ENCODE measurements at places on chromosomes 12 and 14. TPM values are rescaled to one million over a fixed set of nuclear protein-coding genes. Genes with fewer than 3 reads are reported as not detected.
A peak's percentile ranks its signal among the peaks of the same experiment; 100 is the strongest.

The KLRC2 gene
- total RNA-seq: 4.4 TPM

The IAPP gene
- not detected for total RNA-seq

GRCh38 chr14:80215081-80215480, 3.8 kb upstream of the DIO2 start:
- peaks cover 4% of the 10 kb centered on the region for H3K4me1 ChIP-seq
- H3K36me3 ChIP-seq: no peaks in the 10 kb centered on the region
- no peak overlapping the region for H3K4me3 ChIP-seq
- no peak overlapping the region for H3K27ac ChIP-seq
- DNase-seq: no peak

The SIRT4 gene
- total RNA-seq: 1.7 TPM

- H3K4me3 ChIP-seq: no peak overlapping the region
- H3K36me3 ChIP-seq: no peaks in the 10 kb centered on the region
- H3K27me3 ChIP-seq: no peaks in the 10 kb centered on the region
- no peak for DNase-seq
Observed at GRCh38 chr12:123453165-123453564, 4.8 kb upstream of the SNRNP35 start.

The KRT6C gene
- not detected for total RNA-seq

DNA sequence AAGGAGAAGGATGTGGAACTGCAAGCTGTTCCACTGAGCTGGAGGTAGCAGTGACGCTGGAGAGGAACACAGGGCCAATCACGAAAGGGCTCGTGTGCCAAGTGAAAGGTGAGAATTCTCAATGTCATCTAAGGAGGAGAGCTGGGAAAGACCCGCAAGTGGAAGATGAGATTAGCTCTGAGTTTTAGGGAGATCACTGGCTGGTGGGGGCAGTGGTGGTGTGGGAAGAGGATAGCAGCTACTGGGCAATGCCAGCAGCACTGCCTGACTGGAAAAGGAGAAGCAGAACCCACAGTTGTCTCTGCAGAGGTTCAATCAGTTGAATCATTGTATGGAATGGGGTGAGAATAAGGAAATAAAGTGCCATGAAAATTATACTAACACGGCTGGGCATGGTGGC, 27.8 kb downstream of the SLC25A47 start:
- H3K36me3 ChIP-seq: peaks cover 40% of the 10 kb centered on the region
- no peak overlapping the region for H3K4me3 ChIP-seq
- H3K27ac ChIP-seq: peak overlapping the region; percentile 40
- no peak for DNase-seq

GRCh38 chr12:53232646-53233461, 845 bp upstream of the RARG start:
- peaks cover 42% of the 10 kb centered on the region for H3K4me1 ChIP-seq
- DNase-seq: peak; percentile 58
- H3K27ac ChIP-seq: peak overlapping the region; percentile 86
- no peaks in the 10 kb centered on the region for H3K36me3 ChIP-seq
- peaks cover 2% of the 10 kb centered on the region for H3K27me3 ChIP-seq

The CEBPE gene
- 2.1 TPM for total RNA-seq

GRCh38 chr12:7047306-7047705, 13.2 kb upstream of the C1S start:
- peaks cover 23% of the 10 kb centered on the region for H3K4me1 ChIP-seq
- DNase-seq: no peak
- H3K27ac ChIP-seq: peak overlapping the region; percentile 60

- H3K36me3 ChIP-seq: no peaks in the 10 kb centered on the region
- H3K4me3 ChIP-seq: no peak overlapping the region
- H3K27ac ChIP-seq: no peak overlapping the region
- no peaks in the 10 kb centered on the region for H3K27me3 ChIP-seq
Observed at GRCh38 chr12:58893495-58893894, 26.8 kb downstream of the LRIG3 start.

DNA sequence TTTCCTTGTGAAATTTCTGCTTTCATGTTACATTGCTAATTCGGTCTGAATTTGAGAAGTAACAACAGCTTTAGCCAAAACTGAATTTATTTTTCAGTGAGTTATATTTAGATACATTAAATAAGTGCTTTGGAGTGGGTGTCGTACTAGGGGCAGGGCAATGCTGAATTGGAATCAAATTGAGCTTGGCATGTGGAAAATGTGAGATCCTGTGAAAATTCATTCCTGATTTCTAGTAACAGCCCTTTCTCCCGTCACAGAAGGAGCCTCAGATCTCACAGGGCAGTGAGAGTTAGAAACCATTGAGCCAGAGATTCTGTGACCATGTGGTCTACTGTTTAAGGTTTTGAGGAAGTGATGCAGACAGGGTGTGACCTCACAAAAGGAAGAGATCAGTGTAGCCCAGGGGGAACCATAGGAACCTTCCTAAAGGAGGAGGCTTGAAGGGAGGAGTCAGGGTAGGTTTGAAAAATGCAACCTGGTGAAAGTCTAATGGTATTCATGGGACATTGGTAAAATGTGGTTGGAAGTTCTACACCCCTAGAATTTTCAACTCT, 1136.8 kb downstream of the AACS start:
- DNase-seq: no peak
- H3K4me3 ChIP-seq: no peak overlapping the region
- no peaks in the 10 kb centered on the region for H3K27me3 ChIP-seq

The TCTN2 gene
- total RNA-seq: 4.1 TPM

GRCh38 chr14:105536691-105537579, 10.6 kb downstream of the TMEM121 start:
- H3K4me3 ChIP-seq: no peak overlapping the region
- DNase-seq: no peak
- peaks cover 3% of the 10 kb centered on the region for H3K4me1 ChIP-seq
- H3K36me3 ChIP-seq: no peaks in the 10 kb centered on the region

GRCh38 chr14:92600318-92601053, 86.9 kb downstream of the RIN3 start:
- H3K4me3 ChIP-seq: no peak overlapping the region
- no peak overlapping the region for H3K27ac ChIP-seq
- no peaks in the 10 kb centered on the region for H3K27me3 ChIP-seq
- peaks cover 24% of the 10 kb centered on the region for H3K36me3 ChIP-seq

GRCh38 chr14:63179383-63179782, 24.9 kb upstream of the RHOJ start:
- no peaks in the 10 kb centered on the region for H3K27me3 ChIP-seq
- no peak for DNase-seq
- no peaks in the 10 kb centered on the region for H3K4me1 ChIP-seq
- H3K27ac ChIP-seq: no peak overlapping the region
- no peak overlapping the region for H3K4me3 ChIP-seq

- no peaks in the 10 kb centered on the region for H3K27me3 ChIP-seq
- no peak overlapping the region for H3K27ac ChIP-seq
- H3K4me3 ChIP-seq: no peak overlapping the region
- no peaks in the 10 kb centered on the region for H3K4me1 ChIP-seq
- no peak for DNase-seq
Observed at GRCh38 chr12:117162633-117163032, 27.6 kb downstream of the FBXO21 start.

DNA sequence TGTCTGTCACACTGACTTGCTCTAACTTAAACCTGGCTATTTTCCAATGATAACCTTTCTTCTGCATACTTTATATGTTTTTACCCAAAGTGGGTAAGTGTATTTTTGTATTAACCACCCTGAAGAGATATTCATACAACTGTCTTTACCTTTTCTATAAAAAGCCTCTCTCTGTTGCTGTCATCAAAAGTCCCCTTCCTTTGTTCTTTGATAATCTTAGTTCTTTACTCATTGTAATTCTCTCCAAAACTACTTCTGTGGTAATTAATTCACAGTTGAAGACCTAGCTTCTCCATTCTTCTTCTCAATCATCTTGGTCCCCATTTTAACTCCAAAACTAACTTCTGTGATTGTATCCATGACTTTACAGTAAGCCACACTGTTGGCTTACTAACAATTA, 479.7 kb upstream of the MGAT4C start:
- H3K4me3 ChIP-seq: no peak overlapping the region
- H3K4me1 ChIP-seq: no peaks in the 10 kb centered on the region
- no peaks in the 10 kb centered on the region for H3K27me3 ChIP-seq
- H3K27ac ChIP-seq: no peak overlapping the region
- no peaks in the 10 kb centered on the region for H3K36me3 ChIP-seq
- DNase-seq: no peak

The REM2 gene
- 1.2 TPM for total RNA-seq

The JAG2 gene
- 1.8 TPM for total RNA-seq

DNA sequence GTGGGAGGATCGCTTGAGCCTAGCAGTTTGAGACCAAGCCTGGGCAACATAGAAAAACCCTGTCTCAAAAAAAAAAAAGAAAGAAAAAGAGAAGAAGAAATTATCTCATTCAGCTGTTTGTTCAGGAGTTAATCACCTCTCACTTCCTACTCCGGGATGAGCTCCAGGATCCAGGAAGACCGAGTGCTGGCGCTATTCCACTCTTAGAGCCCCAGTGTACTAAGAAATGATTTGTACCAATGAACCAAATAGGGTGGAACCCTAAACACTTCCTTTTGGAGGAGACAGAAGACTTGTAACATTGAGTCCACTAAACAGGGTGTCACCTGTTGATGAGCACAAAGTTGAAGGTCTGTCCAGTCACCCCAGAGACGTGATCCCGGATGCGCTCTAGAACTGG, 3.6 kb downstream of the ALKBH2 start:
- H3K27ac ChIP-seq: no peak overlapping the region
- H3K27me3 ChIP-seq: no peaks in the 10 kb centered on the region
- no peak for DNase-seq
- no peak overlapping the region for H3K4me3 ChIP-seq
- H3K4me1 ChIP-seq: peaks cover 24% of the 10 kb centered on the region

GRCh38 chr14:100070310-100070709, 5.1 kb downstream of the EVL start:
- no peak for DNase-seq
- H3K27me3 ChIP-seq: no peaks in the 10 kb centered on the region
- H3K36me3 ChIP-seq: peaks cover 79% of the 10 kb centered on the region

The FGF23 gene
- not detected for total RNA-seq

The PTPN6 gene
- 370 TPM for total RNA-seq

- peaks cover 2% of the 10 kb centered on the region for H3K4me1 ChIP-seq
- DNase-seq: peak; percentile 27
- peaks cover 38% of the 10 kb centered on the region for H3K27me3 ChIP-seq
- peak within 1 kb of the TSS; percentile 22 for H3K4me3 ChIP-seq
Observed at GRCh38 chr12:43551971-43552559, at the start of gene ADAMTS20. TSS of gene ADAMTS20 (minus strand) at chr12:43552203. CDS start at chr12:43551921, 282 bp downstream.

Data from activated naive CD8-positive, alpha-beta T cell treated with anti-CD3 and anti-CD28 coated beads, Interleukin-2, amount 10 ng/mL, durations not matched to agents 7 days and 5 days (primary cell).